ENCODE measurements at places on chromosomes 12 and 14. TPM values are rescaled to one million over a fixed set of nuclear protein-coding genes. Genes with fewer than 3 reads are reported as not detected.

The PRKD1 gene
- 11.6 TPM for total RNA-seq

The CRY1 gene
- 30.7 TPM for total RNA-seq

The MORN3 gene
- total RNA-seq = 0.68 TPM

The IAPP gene
- not detected for total RNA-seq

The CLMN gene
- 24.7 TPM for total RNA-seq

The LRRC43 gene
- total RNA-seq = 0.61 TPM

The MYH6 gene
- not detected for total RNA-seq

The CFAP54 gene
- not detected for total RNA-seq

The FAM181A gene
- total RNA-seq = not detected

The ZDHHC22 gene
- total RNA-seq = 13.4 TPM

The RNASE11 gene
- total RNA-seq = not detected

The TCL1B gene
- not detected for total RNA-seq

The SLC11A2 gene
- total RNA-seq = 76.4 TPM

DNA sequence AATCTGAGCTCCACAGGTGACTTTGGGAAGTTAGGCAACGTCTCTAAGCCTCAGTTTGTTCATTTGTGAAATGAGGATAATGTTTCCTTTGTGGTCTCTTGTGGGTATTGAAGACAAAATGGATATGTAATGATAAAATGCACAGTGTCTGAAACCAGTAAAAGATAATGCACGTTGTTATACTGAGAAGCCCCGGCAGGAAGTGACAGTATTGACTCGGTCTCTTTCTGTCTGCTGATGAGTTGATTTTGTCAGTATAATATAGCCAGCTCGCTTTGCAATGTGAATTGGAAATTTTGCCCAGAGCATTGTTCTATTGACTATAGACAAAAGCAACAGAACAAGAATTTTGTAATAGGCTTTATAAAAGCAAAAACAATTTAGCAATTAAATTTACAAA is 49.2 kb upstream of the SLC38A1 start:
- no peaks in the 10 kb centered on the region for H3K36me3 ChIP-seq
- no peak for DNase-seq
- H3K27ac ChIP-seq = no peak overlapping the region
- no peaks in the 10 kb centered on the region for H3K4me1 ChIP-seq
- H3K27me3 ChIP-seq = no peaks in the 10 kb centered on the region
- H3K4me3 ChIP-seq = no peak overlapping the region

- no peak overlapping the region for H3K27ac ChIP-seq
- no peaks in the 10 kb centered on the region for H3K27me3 ChIP-seq
- no peak overlapping the region for H3K4me3 ChIP-seq
- H3K36me3 ChIP-seq = no peaks in the 10 kb centered on the region
- no peak for DNase-seq
- H3K4me1 ChIP-seq = peaks cover 3% of the 10 kb centered on the region
These were observed 5.3 kb upstream of the TSPAN8 start for GRCh38 chr12:71162832-71163763.

DNA sequence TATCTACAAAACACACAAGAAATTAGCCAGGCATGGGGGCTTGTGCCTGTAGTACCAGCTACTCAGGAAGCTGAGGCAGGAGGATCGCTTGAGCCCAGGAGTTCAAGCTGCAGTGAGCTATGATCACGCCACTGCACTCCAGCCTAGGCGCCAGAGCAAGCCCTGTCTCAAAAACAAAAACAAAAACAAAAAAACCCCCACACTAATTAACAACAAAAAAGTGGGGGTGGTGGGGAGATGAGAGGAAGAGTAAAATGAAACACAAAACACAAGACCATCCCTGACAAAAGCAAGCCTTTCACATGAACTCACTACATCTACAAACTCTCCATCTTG is 53.9 kb upstream of the HECTD1 start:
- H3K4me3 ChIP-seq = no peak overlapping the region
- DNase-seq = no peak
- no peak overlapping the region for H3K27ac ChIP-seq
- H3K36me3 ChIP-seq = no peaks in the 10 kb centered on the region
- no peaks in the 10 kb centered on the region for H3K27me3 ChIP-seq

DNA sequence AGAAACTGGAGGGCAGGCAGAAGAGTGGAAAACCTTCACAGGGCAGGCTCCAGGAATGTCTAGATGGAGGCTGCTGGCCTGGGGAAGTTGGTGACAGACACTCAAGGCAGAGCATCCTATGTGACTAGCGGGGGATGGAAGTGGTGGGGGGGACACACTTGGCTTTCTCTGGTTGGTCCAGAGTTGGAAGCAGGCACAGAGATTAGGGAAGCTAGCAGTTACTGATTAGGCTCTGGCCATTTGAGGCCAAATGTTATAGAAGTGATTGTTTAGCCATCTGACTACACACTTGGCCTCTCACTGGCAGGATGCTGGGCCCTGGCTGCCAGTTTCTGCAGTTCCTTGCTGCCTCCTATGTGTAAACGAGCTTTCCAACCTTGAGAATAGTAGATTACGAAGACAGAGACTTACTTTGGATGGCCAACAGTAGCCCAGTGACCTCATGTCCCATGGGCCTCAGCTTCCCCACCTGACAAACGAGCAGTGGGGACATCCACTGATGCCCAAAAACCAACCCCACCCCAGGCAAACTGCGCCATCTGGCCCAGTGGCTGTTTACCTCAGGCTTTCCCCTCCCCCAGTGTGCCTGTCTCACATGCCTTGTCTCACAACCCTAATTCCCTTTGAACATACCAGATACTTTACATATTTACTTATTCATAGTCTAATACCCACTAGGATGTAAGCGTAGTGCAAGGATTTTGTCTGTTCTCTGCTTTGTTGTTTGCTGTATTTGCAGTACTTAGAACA is 102.7 kb downstream of the PAPLN start:
- no peak overlapping the region for H3K4me3 ChIP-seq
- H3K4me1 ChIP-seq = no peaks in the 10 kb centered on the region
- no peaks in the 10 kb centered on the region for H3K27me3 ChIP-seq
- H3K27ac ChIP-seq = no peak overlapping the region

- no peaks in the 10 kb centered on the region for H3K27me3 ChIP-seq
- no peak overlapping the region for H3K4me3 ChIP-seq
- no peaks in the 10 kb centered on the region for H3K36me3 ChIP-seq
These were observed 27.2 kb downstream of the RNFT2 start for GRCh38 chr12:116765271-116765670.

DNA sequence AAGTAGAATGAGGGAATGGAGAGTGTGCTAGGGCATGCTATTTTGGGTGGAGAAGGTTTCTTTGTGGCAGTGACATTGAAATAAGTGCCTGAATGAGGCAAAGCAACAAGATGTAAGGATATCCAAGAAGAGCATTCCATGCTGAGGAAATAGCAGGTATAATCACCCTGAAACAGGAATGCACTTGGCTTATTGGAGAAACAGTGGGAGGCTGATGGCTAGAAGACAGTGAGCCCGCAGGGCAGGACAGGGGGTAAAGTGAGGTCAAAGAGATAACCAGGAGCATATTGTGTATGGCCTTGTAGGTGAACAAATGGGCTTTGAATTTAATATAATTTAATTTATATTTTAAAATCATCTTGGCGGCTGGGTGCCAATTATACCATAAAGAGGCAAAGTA is 877.0 kb downstream of the DIO2 start:
- no peak for DNase-seq
- H3K27ac ChIP-seq = no peak overlapping the region
- no peaks in the 10 kb centered on the region for H3K4me1 ChIP-seq

DNA sequence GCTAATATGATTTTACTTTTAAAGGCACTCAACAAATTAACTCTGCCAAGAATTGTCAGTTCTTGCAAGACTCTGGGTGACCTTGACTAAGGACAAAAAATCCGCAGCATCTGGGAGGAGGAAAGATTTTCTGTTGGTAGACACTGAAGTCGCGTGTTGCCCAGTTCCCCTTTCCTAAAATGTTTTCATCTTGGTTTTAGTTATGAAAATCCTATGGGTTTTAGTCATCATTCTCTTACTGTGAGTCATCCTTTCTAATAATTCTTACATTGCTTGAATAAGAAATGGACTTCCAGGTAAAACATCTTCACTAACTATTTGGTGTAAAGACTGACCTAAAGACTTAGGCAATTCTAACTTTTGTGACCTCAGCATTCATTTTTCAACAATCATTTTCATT is 9.1 kb downstream of the GSG1 start:
- no peaks in the 10 kb centered on the region for H3K36me3 ChIP-seq
- DNase-seq = no peak
- H3K27ac ChIP-seq = no peak overlapping the region
- no peaks in the 10 kb centered on the region for H3K27me3 ChIP-seq
- H3K4me1 ChIP-seq = peaks cover 45% of the 10 kb centered on the region
- H3K4me3 ChIP-seq = no peak overlapping the region

- no peaks in the 10 kb centered on the region for H3K36me3 ChIP-seq
- H3K27me3 ChIP-seq = no peaks in the 10 kb centered on the region
- no peak overlapping the region for H3K27ac ChIP-seq
- no peak for DNase-seq
- peaks cover 7% of the 10 kb centered on the region for H3K4me1 ChIP-seq
These were observed 55.6 kb upstream of the JDP2 start for GRCh38 chr14:75372260-75372659.

DNA sequence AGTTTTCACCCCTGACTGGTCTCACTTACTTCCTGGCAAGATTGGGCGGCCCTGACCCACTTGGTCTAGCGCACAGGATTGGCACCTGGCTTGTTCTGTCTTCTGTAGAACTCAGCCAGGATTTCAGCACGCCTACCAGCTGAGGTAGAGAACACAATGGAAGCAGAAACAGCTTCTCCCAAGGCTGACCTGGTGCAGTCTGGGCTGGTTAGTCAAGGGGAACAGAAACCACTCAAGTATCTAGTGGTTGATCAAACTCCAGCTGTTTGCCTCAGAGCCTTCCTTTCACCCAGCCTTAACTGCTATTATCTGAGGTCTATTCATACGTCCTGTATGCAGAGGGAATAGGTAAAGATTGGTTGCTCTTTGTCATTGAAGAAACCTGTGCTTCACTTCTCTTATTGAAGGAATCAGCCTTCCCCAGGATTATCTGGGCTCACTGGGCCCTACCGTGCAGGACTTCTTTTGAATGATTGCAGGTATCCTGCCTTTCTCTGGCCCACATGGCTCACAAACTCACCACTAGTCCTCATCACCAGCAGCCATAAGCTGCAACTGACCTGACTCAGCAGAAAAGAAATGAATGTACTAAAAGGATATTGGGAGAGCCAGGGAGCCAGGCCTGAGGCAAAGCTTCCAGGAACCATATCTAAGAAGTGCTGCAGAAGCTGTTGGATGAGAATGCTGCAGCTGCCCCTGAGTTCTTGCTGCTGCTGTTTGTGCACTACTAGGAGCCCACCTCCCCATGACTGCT is 2.5 kb upstream of the PLEKHD1 start:
- H3K27ac ChIP-seq = no peak overlapping the region
- DNase-seq = no peak
- no peak overlapping the region for H3K4me3 ChIP-seq
- H3K36me3 ChIP-seq = no peaks in the 10 kb centered on the region
- H3K27me3 ChIP-seq = no peaks in the 10 kb centered on the region

- H3K4me1 ChIP-seq = peaks cover 9% of the 10 kb centered on the region
- H3K27ac ChIP-seq = peak overlapping the region; percentile 88
- H3K4me3 ChIP-seq = peak overlapping the region; percentile 98
- H3K27me3 ChIP-seq = no peaks in the 10 kb centered on the region
These were observed 598 bp downstream of the UBE2N start for GRCh38 chr12:93441081-93441616.

DNA sequence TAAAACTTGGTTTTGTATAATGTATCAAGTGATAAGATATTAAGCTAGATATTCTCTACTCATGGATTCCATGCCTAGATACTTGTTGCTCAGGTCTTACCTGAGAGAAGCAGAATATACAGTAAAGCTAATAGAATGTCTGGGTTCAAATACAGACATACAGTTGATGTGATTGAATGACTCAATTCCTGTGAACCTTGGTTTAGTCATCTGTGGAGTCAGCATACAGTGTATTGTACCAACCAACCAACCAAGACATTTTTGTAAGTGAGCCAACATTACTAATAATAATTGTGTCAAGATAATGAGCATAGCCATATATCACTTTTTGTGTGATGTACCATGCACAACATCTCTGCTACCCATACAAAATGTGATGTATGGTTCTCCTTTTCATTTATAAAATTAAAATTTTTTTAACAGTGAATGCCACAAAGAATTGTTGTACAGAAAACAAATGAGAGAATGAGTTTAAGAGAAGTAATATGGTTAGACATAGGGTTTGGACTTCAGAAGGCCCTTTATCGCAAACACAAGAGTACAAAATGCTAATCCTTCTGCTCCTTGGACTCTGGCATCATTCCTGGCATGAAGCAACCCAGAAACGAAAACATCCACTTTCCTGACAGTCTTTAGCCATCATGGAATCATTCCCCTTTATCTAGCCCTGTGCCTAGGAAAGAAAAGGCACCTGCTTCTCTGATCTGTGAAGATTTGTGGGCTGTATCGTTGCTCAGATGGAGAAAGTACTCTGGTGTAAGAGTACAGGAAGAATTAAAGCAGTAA is 977.2 kb upstream of the USP15 start:
- H3K4me1 ChIP-seq = no peaks in the 10 kb centered on the region
- H3K36me3 ChIP-seq = no peaks in the 10 kb centered on the region
- H3K4me3 ChIP-seq = no peak overlapping the region
- H3K27ac ChIP-seq = no peak overlapping the region
- no peaks in the 10 kb centered on the region for H3K27me3 ChIP-seq

DNA sequence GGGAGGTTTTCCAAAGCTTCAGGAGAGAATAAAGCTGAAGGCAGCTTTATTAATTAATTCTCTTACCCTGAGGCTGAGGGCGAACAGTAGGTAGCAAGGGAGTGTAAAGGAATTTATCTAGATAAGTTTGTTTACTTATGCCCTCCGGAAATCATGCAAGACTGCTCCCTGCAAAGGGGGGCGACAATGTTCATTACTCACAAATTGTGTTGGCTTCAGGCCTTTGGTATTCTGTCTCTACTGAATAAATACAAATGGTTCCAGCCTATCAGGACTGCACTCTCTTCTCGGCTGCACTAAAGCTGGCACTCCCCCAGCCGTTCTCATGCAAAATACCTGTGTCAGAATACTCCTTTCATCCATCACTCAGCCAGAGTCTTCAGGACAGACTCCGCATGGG is 120.8 kb downstream of the PPHLN1 start:
- no peaks in the 10 kb centered on the region for H3K27me3 ChIP-seq
- no peak for DNase-seq
- H3K4me1 ChIP-seq = no peaks in the 10 kb centered on the region
- H3K4me3 ChIP-seq = no peak overlapping the region
- peaks cover 49% of the 10 kb centered on the region for H3K36me3 ChIP-seq
- H3K27ac ChIP-seq = no peak overlapping the region

GRCh38 chr12:7712841-7713442 is 1.7 kb downstream of the DPPA3 start:
- DNase-seq = no peak
- no peak overlapping the region for H3K27ac ChIP-seq

DNA sequence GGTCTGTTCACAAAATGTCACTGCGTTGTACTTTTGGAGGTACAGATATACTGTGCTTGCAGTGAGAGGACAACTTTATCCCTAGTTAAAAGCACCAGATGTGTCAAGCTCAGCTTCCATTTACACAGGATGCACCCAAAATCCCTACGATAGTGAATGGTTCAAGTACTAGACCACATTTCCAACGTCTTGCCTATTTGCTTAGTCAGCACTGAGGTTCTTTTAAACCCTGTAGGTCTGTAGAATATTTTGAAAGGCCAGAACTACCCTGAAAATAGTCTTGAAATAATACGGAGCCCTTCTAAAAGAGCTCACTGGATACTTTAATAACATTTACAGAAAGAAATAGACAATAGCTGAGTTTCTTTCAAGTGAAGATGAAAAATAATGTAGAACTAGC is 466.1 kb downstream of the FUT8 start:
- no peaks in the 10 kb centered on the region for H3K36me3 ChIP-seq
- H3K4me3 ChIP-seq = no peak overlapping the region
- H3K27ac ChIP-seq = no peak overlapping the region
- no peaks in the 10 kb centered on the region for H3K4me1 ChIP-seq
- no peak for DNase-seq

- no peak overlapping the region for H3K4me3 ChIP-seq
- H3K27me3 ChIP-seq = no peaks in the 10 kb centered on the region
- no peak overlapping the region for H3K27ac ChIP-seq
- no peaks in the 10 kb centered on the region for H3K36me3 ChIP-seq
These were observed 120.6 kb downstream of the DUSP6 start for GRCh38 chr12:89231686-89232085.

All from SJCRH30 (cell line).